ENCODE measurements at places on chromosomes 3 and 15.
A peak's percentile ranks its signal among the peaks of the same experiment; 100 is the strongest.

GRCh38 chr15:81379269-81379668, 5.3 kb upstream of the TMC3 start:
- DNase-seq, result peak; percentile 87

GRCh38 chr3:131048030-131048429, 21.4 kb downstream of the NEK11 start:
- no peak for DNase-seq

DNA sequence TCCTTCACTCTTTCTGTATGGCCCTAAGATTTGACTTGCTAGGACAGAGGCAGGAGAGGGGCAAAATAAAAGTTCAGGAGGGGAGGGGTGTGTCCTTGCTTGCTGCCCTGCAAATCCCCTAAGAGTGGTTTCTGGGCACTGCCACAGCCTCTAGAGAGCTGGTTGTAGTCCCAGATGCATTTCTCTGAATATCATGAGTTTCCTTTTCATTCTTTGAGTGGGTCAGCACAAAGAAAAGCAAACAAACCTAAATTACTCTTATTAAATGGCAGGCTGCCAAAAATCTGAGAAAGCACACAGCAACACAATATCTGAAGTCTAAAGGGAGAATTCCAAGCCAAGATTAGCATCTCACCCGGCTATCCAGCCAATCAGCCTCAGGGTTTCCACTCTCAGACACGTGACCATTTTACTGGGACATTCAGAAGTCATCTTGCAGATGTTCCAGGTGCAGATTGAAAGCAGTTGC, 919.3 kb downstream of the TUSC7 start:
- DNase-seq, result peak; percentile 90

GRCh38 chr15:91824256-91824655, 29.3 kb upstream of the SLCO3A1 start:
- DNase-seq, result no peak

- no peak for DNase-seq
These were observed 54.3 kb downstream of the GLB1 start for GRCh38 chr3:33042668-33043067.

GRCh38 chr15:73249499-73249898, 119.3 kb downstream of the HCN4 start:
- DNase-seq, result no peak

DNA sequence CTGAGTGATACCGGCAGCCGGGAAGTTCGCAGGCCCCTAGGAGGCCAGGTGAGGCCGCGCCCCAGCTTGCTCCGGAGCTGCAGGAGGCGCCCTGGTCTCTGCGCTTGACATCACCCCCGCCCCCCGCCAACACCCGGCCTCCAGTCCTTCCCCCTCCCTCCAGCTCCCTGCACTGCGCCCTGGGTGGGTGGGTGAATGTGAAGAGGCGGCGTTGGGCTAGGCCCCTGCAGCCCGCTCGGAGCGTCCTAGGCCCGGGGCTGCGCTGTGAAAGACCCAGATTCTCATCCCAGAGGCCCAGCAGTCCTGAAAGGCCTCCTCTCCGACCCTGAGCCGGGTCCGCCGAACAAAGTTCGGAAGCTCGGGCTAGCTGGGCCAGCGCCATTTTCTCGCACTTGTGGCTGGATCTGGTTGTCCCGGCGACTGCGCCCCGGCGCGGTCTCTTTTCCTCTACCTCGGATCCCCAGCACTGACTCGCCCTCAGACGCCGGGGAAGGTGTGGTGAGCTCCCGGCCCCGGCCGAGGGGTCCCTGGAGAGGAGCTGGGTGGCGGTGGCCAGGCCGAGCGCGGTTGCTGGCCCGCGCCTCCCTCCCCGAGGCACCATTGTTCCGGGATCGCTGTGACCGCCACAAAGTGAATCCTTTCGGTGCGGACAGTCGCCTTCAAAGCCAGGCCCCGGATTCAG, 12.9 kb downstream of the ZIC4 start:
- peak; percentile 63 for DNase-seq

DNA sequence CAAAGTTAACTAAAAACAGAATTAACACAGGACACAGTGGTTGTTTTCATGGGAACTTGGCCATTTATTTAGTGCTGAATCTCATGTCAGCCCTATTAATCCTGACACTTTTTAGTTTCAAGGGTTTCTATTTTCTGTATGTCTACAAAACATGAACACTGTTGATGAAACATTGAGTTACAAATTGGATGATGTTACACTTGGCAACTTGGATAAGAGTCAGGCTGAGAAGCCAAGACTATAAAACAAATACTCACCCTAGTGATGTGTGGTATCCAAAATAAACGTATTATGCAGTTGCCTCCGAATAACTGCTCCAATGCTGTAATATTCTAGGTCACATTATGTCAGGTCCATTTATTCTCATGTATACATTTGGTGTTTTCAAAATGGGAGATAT, 349.6 kb downstream of the ZIC1 start:
- peak; percentile 59 for DNase-seq

DNA sequence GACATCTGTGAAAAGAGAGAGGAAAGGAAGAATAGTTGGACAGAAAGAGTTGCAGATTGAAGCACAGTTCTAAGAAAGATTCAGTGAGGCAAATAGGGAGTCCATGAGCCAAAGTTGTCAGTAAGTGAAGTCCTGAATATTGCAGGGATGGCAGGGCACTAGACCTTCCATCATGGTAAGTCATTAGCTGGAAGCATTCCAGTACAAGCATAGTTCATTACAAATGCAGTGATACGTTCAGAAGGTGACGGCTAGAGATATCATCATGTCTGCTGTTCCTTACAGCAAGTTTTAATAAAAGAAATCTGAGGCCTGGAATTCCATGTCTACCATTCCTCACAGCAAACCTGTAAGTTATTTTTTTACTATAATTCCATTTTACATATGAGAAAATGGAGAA, 720.1 kb downstream of the GBE1 start:
- no peak for DNase-seq

DNA sequence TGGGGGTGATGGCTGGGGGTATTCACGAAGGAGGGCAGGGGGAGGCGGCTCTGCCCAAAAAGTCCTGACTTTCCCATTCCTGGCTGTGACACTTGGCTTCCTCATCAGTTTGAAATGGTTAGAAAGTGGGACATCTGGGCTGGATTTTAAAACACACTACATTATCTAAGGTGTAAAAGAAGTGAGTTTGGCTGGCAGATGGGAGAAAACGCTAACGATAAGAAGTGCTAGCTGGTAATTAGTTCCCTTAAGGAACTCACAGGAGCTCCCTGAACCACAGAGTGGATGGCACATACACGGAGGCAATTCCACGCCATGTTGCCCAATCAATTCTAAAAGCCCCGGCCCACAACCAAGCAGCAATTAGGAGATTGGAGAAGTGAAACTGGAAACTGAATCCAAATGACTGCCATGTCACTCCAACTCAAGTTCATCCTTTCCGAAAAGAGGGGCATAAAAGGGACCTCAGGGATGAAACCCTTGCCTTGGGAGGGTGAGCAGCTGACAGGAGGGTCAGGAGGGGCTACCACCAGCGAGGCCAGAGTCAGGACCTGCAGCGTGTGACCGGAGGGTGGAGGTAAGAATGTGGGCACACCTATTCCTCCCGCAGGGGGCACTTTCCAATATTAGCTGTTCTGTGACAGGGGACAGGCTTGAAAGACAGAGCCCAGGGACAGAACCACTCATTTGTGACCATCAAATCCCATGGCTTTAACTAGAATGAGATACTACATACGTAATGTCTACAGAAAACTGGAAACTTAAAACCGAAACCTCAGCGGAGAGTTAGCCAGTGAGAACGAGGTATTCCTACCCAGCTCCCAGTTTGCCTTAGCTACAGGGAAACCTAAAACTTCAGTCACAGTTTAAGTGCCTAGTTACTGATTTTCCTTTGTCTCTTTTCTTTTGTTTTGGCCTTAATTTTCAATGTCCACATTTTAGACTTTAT, 95.3 kb upstream of the OXTR start:
- DNase-seq, result no peak

GRCh38 chr3:186971578-186971977, 41.3 kb downstream of the ST6GAL1 start:
- DNase-seq, result no peak

DNA sequence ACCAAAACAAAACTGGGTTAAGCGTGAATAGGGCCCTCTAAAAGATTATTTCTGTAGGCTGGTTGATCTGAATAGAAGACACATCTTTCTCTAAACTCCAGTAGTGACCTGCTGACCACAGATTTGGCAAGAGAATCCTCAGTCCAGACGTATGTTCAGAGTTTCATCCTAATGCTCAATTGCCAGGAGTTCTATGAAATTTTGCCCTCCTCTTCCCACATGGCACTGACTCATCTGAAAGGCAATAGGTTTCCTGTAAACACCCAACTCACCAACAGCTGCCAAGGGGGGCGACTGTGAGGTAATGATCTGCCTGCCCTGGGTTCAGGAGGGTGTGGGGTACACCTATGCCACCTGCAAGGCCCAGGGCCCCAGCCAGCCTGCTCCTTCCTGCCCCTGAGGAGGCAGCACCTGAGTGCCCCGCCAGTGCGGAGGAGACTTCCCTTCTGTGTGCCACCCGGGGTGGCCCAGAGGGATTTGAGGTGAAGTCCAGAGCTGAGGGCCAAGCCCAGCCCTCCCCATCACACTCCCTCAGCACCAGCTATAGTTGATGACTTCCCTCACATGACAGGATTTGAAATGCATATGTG, 8.4 kb upstream of the PLA2G4D start:
- no peak for DNase-seq

- DNase-seq, result no peak
These were observed 18.8 kb upstream of the THRB start for GRCh38 chr3:24513463-24513862.

GRCh38 chr15:39784125-39784524, 1.5 kb upstream of the FSIP1 start:
- no peak for DNase-seq

DNA sequence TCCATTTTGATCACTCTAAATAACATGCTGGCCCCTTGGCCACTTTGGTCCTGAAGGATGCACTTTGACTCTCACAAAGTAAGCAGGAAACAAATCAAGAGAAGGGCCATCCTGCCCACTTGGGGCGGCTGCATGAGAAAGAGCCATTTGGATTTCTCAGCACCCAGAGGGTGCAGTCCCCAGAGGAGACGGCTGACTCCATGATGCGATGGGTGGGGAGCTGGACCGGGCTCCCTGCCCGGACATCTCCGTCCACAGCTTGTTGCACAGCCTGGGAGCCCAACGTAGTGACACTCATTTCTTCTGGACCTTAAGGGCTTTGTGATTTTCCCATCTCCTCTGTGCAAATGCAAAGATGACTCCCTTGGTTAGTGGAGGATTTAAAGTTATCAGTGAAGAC, 4.0 kb upstream of the HRH1 start:
- no peak for DNase-seq

- DNase-seq, result no peak
These were observed 14.6 kb upstream of the PIK3CA start for GRCh38 chr3:179133575-179133974.
